ENCODE measurements at places on chromosomes 6 and 20. TPM values are rescaled to one million over a fixed set of nuclear protein-coding genes. Genes with fewer than 3 reads are reported as not detected.

GRCh38 chr6:2063547-2063946, 181.9 kb downstream of the GMDS start:
- H3K4me3 ChIP-seq, result no peak overlapping the region
- no peak overlapping the region for H3K27ac ChIP-seq
- H3K27me3 ChIP-seq, result no peaks in the 10 kb centered on the region
- H3K36me3 ChIP-seq, result no peaks in the 10 kb centered on the region

- no peak for DNase-seq
- peaks cover 8% of the 10 kb centered on the region for H3K36me3 ChIP-seq
- H3K27ac ChIP-seq, result peak overlapping the region; percentile 75
- no peak overlapping the region for H3K4me3 ChIP-seq
- H3K4me1 ChIP-seq, result no peaks in the 10 kb centered on the region
Measured at GRCh38 chr20:38094373-38094891, 60.9 kb downstream of the RPRD1B start.

The COL9A3 gene
- polyA plus RNA-seq, result 1.2 TPM

DNA sequence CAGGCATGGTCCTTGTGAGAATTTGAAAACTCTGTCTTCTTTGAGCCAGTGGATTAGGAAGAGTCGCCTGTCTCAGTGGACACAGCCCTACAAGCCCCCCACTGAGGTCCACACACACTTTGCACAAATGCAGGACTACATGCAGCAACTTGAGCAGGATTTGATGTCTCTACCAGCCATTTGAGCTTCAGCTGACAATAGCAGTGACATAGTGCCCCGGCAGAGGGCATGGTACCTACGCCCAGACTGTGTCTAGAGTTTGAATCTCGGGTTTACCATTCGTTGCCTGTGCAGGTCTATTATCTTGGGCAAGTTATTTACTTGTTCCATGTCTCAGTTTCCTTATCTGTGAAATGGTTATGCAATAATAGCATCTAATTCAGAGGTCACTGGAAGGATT, 580.1 kb downstream of the TFAP2B start:
- H3K4me1 ChIP-seq, result no peaks in the 10 kb centered on the region
- no peak for DNase-seq

The EPB41L2 gene
- polyA plus RNA-seq, result 10.2 TPM

The LGSN gene
- polyA plus RNA-seq, result 0.03 TPM

DNA sequence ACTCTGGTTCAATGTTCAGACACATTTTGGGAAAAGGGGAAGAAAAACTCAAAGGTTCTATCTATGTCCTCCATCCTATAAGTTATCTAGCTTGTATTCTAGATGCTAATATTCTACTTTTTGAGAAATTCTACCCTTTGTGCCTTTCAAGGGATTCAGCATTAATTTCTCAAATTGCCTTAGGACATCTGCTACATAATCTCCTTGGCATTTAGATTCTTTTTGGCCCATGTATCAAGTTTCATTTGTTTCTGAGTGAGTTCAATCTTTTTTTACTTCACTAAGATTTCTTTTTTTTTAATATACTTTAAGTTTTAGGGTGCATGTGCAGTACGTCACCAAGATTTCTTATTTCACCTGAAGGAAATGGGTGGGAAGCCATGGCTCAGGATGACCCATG, 232.7 kb upstream of the TENT5A start:
- no peak for DNase-seq
- H3K4me1 ChIP-seq, result no peaks in the 10 kb centered on the region
- H3K27me3 ChIP-seq, result no peaks in the 10 kb centered on the region
- H3K27ac ChIP-seq, result no peak overlapping the region
- H3K36me3 ChIP-seq, result no peaks in the 10 kb centered on the region
- no peak overlapping the region for H3K4me3 ChIP-seq

DNA sequence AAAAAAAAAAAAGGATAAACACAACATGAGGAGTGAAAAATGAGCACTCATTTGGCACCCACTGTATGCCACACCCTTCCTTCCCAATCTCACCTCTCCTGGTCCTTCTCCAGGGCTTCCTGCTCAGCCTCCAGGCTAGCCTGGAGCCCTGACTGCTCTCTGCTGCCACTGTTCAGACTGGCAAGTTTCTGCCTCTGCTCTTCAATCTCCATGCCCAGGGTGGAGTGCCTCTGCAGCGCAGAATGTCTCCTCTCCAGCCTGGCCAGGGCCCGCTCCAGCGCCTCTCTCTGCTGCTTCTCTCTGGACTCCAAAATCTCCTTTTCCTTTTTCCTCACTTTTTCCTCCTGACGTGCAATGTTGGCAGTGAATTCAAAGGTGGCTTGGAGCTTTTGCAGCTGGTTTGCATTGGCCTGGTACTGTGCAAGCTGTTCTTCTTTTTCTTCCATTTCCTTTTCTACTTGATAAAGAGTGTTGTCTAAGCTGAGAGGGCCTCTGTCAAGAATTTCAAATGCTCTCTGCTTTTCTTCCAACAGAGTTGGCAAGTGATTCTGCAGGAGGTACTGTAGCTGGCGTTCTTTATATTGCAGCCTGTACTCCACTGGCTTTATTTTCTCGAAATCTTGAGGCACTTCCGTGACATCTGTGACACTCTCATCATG, 194.4 kb downstream of the KIF16B start:
- H3K27ac ChIP-seq, result no peak overlapping the region
- H3K4me1 ChIP-seq, result no peaks in the 10 kb centered on the region
- DNase-seq, result no peak
- no peaks in the 10 kb centered on the region for H3K27me3 ChIP-seq
- H3K36me3 ChIP-seq, result no peaks in the 10 kb centered on the region

- H3K27me3 ChIP-seq, result no peaks in the 10 kb centered on the region
- H3K36me3 ChIP-seq, result no peaks in the 10 kb centered on the region
- DNase-seq, result no peak
- no peak overlapping the region for H3K4me3 ChIP-seq
- peaks cover 3% of the 10 kb centered on the region for H3K4me1 ChIP-seq
Measured at GRCh38 chr6:166418691-166419143, 36.0 kb upstream of the MPC1 start.

- no peaks in the 10 kb centered on the region for H3K36me3 ChIP-seq
- no peak for DNase-seq
- H3K27me3 ChIP-seq, result no peaks in the 10 kb centered on the region
- H3K27ac ChIP-seq, result no peak overlapping the region
- no peaks in the 10 kb centered on the region for H3K4me1 ChIP-seq
- no peak overlapping the region for H3K4me3 ChIP-seq
Measured at GRCh38 chr6:69280858-69281257, 516.0 kb downstream of the LMBRD1 start.

DNA sequence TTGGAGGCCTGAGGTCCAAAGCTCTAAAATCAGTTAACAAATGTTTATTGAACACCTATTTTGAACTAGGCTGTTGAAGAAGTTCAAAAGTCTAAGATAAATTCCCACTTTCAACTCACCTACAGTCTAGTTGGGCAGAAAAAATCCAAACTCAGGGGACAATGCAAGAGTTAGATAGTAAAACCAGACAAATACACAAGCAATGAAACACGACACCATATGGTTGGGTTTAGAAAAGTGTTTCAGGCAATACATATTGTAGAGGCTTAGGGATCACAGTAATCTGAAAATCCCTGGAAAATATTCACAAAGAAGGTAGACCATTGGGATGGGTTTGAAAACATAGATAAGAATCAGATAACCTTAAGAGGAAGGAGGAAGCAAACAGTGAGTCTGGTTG, 1.3 kb upstream of the CARMIL1 start:
- H3K4me1 ChIP-seq, result peaks cover 19% of the 10 kb centered on the region
- no peaks in the 10 kb centered on the region for H3K36me3 ChIP-seq
- DNase-seq, result no peak
- no peak overlapping the region for H3K4me3 ChIP-seq
- no peaks in the 10 kb centered on the region for H3K27me3 ChIP-seq

GRCh38 chr20:19658137-19658536, 99.9 kb upstream of the RIN2 start:
- no peaks in the 10 kb centered on the region for H3K4me1 ChIP-seq
- H3K4me3 ChIP-seq, result no peak overlapping the region
- no peak for DNase-seq
- peaks cover 2% of the 10 kb centered on the region for H3K27me3 ChIP-seq

The SOX12 gene
- 2.0 TPM for polyA plus RNA-seq

DNA sequence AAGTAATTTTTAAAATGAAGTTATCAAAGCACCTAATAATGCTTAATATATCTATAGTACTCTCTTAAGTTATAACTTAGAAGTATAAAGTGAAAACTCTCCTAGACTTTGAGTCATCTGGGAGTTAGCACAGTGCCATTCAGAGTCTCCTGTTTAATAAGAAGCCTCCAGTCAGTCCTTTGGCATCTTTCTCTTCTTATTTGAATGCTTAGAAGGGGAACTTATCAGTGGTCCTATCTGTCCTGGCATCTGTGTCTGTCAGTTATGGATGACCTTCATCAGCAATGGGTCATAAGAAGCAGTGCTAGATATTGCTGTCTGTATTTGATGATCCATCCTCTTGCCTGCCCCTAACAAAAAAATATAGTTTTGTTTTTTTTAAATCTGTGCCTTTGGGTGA, 15.2 kb downstream of the TMEM200A start:
- no peak for DNase-seq
- H3K27me3 ChIP-seq, result no peaks in the 10 kb centered on the region
- no peaks in the 10 kb centered on the region for H3K4me1 ChIP-seq

The CABLES2 gene
- polyA plus RNA-seq, result 0.92 TPM

The MAFB gene
- polyA plus RNA-seq, result 10.4 TPM

DNA sequence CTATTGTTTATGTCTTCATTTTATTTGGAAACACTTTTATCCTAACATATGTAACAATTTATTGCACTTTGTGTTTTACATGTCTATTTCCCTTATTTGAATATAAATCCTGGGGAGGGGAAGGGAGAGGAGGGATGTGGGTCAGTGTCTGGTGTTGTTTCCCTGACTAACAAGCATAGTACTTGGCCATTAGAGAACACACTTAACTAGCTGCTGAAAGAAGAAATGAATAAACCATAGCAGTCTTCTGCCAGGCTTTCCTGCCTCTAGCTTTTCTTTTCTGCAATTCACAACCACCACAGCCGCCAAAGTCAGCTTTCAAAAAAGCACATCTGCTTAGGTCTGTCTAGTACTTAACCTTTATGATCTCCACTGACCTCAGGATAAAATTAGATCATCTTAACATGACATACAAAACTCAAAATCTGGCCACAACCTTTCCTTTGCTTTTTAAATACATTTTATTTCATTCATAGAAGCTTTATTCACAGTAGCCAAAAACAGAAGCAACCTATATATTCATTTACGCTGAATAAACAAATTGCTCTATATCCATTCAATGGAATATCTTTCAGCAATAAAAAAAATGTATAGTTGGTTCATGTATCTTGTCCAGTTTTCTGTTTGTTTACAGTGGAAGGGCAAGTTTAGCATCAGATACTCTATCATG, 16.3 kb downstream of the PDSS2 start:
- H3K27me3 ChIP-seq, result no peaks in the 10 kb centered on the region
- no peak overlapping the region for H3K27ac ChIP-seq
- DNase-seq, result no peak
- no peaks in the 10 kb centered on the region for H3K36me3 ChIP-seq

DNA sequence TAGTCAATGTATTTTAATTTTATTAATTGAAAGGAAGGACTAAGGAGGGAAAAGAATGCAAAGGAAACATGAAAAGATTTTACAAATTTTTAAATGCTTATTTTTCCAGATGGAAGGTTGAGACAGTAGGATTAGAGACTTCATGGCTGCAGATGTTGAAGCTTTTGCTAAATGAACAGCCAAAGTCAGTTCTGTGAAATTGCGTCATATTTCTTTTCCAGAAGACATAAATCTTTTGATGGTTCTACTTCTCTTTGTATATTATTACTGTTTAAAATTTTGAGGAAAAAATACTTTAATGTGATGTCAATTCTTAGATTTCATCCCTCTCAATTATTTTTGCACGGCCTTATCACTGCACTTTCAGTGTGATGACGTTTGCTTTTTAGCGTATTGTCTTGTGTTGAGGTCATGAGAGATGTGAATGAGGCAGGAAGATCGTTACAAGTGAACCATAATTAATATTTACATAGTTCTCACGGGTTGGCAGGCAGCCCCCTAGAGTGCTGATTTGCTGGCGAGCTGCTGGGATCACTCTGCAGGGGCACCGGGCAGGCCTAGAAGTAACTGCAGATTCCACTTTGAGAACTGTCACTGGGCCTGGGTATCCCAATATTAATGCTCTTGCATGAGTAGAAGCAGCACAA, 158.1 kb downstream of the TBXT start:
- no peak overlapping the region for H3K27ac ChIP-seq
- no peak for DNase-seq
- peaks cover 12% of the 10 kb centered on the region for H3K27me3 ChIP-seq
- no peaks in the 10 kb centered on the region for H3K4me1 ChIP-seq
- no peaks in the 10 kb centered on the region for H3K36me3 ChIP-seq
- H3K4me3 ChIP-seq, result no peak overlapping the region

GRCh38 chr20:52256454-52256853, 64.9 kb upstream of the ZFP64 start:
- H3K36me3 ChIP-seq, result no peaks in the 10 kb centered on the region
- no peaks in the 10 kb centered on the region for H3K4me1 ChIP-seq
- no peak overlapping the region for H3K27ac ChIP-seq
- H3K4me3 ChIP-seq, result no peak overlapping the region

- H3K27ac ChIP-seq, result no peak overlapping the region
- H3K36me3 ChIP-seq, result peaks cover 31% of the 10 kb centered on the region
- no peaks in the 10 kb centered on the region for H3K4me1 ChIP-seq
Measured at GRCh38 chr6:118905851-118906250, 11.9 kb downstream of the ASF1A start.

The CLIC5 gene
- 0.18 TPM for polyA plus RNA-seq

DNA sequence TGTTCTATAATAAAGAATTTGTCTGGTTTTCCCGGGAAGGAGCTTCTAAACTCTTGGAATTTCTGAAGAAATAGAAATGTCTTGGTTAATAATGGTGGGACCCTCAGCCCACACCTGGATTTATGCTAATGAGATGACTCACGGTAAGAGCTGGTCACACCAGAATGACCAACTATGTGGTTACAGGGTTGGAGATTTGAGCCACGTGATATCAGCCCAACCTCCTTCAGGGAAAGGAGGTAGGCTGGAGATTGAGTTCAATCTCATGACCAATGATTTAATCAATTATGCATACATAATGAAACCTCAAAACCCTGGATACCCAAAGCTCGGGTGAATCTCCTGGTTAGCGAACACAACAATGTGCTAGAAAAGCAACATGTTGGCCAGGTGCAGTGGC, 22.1 kb upstream of the CDKN1A start:
- no peak overlapping the region for H3K4me3 ChIP-seq
- no peaks in the 10 kb centered on the region for H3K36me3 ChIP-seq
- H3K27me3 ChIP-seq, result no peaks in the 10 kb centered on the region
- DNase-seq, result no peak
- H3K4me1 ChIP-seq, result peaks cover 4% of the 10 kb centered on the region

DNA sequence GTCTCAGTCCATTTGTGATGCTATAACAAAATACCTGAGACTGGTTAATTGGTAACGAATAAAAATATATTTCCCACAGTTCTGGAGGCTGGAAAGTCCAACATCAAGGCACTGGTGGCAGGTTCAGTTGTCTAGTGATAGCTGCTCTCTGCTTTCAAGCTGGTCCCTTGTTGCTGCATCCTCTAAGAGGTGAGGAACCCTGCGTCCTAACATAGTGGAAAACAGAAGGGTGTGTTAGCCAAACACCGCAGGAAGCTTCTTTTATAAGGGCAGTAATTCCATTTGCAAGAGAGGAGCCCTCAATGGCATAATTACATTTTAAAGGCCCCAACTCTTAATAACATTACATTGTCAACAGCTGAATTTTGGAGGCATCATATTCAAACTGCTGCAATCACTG, 372.7 kb downstream of the ADGRB3 start:
- no peaks in the 10 kb centered on the region for H3K27me3 ChIP-seq
- H3K4me1 ChIP-seq, result no peaks in the 10 kb centered on the region
- no peak overlapping the region for H3K27ac ChIP-seq
- no peaks in the 10 kb centered on the region for H3K36me3 ChIP-seq
- H3K4me3 ChIP-seq, result no peak overlapping the region

- no peak for DNase-seq
- H3K36me3 ChIP-seq, result peaks cover 5% of the 10 kb centered on the region
Measured at GRCh38 chr6:106534004-106534403, 95.3 kb downstream of the RTN4IP1 start.

The ID4 gene
- polyA plus RNA-seq, result 0.99 TPM
